ENCODE measurements at places on chromosomes 5 and 9.

DNA sequence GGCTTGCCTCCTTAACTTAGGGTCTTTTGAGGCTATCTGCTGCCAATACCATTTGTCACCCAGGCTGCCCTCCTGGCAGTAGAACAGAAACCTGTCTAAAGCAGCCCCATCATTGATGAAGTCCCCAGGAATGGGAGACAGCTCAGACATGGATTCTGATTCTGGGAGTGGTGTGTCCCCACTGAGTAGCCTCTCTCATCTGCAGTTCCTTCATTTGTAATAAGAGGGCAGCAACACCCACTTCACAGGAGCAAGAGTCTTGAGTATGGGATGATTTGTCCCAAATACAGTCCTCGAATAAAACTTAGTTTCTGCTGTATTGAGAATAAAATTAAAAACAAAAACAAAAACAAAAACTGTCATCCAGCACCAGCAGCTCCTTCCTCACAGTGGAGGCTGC lies 167.6 kb downstream of the ASTN2 start:
- DNase-seq = no peak

- DNase-seq = no peak
Observed at GRCh38 chr9:26157411-26157810, 479.2 kb upstream of the TUSC1 start.

DNA sequence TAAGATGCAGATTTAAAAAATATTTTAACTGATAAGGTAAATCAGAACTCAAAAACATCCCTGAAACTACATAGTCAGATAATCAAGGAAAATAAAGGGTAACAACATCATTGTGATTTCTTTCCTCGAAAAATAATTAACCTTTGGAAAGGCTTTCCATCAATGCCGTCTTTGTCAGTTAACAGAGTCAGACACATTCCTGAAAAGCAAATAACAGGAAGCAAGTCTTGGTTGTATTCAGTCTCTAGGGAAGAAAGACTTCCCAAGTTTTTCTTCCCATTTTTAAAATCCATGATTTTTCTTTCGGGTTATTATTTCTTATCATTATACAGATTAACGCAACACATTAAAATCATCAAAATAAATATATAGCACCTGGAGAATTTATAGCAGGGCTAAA lies 256.4 kb upstream of the CDH6 start:
- no peak for DNase-seq

- no peak for DNase-seq
Observed at GRCh38 chr5:116736671-116737070, 162.0 kb upstream of the SEMA6A start.

DNA sequence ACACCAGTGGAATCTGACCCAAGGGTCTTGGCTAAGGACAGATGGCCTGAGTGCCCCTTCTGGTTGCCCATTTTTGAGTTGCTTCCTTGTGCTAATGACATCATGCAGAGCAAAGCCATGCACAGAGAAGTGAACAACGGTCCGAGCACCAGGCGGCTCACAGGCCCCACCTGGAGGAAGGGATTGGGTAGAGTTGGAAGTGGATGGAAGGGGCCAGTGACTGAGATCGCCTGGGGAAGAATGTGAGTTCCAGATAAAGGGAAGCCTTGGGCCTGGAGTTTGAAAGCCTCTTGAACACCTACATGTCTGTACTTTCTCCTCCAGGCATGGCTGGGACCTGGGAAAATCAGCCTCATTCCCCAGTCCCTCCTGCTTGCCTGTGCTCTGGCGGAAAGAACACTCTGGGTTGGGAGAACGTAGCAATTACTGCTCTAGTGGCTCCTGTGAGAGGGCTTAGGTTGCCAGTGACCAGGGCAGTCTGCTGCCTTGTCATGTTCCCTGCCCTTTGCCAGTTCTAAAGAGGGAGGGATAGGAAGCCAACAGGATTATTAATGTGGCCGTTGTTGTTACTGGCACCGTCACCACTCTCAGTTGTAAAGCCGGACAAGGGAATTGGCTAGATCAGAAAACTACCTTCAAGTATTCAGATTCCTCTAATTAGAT lies 62.5 kb upstream of the PTPN3 start:
- no peak for DNase-seq

GRCh38 chr5:35089334-35090314 lies 41.9 kb upstream of the AGXT2 start:
- peak; percentile 69 for DNase-seq

GRCh38 chr5:39191216-39191615 lies 28.1 kb downstream of the FYB1 start:
- no peak for DNase-seq

Measured in fibroblast of gingiva (primary cell).